ENCODE measurements at places on chromosomes 16 and 17.

- peak; percentile 67 for DNase-seq
Measured at GRCh38 chr17:59406808-59407381, 75.4 kb downstream of the YPEL2 start.

DNA sequence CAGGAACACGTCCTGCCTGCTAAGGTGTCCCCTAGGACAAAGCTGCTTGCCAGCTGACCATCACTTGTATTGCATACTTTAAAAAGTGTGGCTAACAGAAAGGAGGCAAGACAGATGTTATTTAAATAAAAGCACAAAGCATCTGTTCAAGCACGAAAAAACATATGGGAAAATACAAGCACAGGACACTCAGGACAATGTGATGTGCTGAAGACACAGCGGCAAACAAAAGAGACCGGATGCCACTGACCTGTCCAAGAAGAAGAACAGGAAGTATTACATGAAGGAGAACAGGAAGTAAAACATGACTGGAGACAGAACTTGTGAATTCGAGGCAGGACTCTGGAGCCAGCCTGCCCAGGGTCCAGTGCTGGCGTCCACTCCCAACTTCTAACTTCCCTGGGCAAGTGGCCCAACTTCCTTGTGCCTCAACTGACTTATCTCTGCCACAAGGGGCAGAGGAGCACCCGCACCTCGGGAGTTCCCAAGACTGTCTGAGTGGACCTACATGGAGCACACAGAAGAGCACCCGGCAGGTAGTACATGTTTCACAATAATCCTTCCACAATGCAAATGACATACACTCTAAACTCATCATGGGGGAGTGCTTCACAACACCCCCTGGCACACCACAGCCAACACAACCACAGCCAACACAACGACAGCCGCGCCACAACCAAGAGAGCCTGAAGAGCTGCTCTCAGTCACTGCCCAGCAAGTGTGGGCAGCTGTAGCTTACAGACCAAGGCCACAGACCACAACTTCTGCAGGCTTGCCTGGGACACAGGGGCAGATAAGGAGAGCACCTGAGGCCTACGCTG, 36.6 kb downstream of the ANKRD11 start:
- DNase-seq: peak; percentile 39

DNA sequence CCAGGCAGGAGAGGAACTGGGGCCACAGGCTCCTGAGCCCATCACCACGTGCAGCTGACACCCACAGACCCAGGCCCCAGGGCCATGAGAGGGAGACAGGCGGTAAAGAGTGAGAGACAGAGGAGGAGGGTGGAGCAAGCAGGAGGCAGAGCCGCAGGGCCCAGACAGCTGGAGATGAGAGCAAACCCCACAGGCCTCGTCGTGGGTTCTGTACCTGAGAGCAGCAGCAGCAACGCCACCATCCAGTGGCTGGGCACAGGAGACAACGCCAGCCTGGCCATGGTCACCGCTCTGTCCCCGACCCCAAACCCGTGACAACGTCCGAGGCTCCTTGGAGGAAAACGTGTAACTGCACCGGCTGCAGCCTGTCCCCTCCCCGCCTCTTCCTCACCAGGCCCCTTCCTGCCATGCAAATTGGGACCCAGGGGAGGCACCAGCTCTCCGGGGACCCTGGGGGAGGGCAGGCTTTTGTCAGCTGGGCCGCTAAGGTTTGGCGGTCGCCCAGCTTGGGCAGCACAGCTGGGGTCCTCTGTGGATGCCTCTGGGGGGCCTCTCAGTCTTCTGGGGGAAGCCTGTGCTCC, at the start of gene CD79B:
Gene CD79B, minus strand, starts transcription at position 351 of the 581 bp plus-strand sequence. Its CDS starts 70 bp downstream, at position 281.
- no peak for DNase-seq

- no peak for DNase-seq
Measured at GRCh38 chr17:7462474-7463371, 16.7 kb downstream of the ZBTB4 start.

Data from astrocyte of the hippocampus (primary cell).